ENCODE measurements at places on chromosomes 5 and 9.

DNA sequence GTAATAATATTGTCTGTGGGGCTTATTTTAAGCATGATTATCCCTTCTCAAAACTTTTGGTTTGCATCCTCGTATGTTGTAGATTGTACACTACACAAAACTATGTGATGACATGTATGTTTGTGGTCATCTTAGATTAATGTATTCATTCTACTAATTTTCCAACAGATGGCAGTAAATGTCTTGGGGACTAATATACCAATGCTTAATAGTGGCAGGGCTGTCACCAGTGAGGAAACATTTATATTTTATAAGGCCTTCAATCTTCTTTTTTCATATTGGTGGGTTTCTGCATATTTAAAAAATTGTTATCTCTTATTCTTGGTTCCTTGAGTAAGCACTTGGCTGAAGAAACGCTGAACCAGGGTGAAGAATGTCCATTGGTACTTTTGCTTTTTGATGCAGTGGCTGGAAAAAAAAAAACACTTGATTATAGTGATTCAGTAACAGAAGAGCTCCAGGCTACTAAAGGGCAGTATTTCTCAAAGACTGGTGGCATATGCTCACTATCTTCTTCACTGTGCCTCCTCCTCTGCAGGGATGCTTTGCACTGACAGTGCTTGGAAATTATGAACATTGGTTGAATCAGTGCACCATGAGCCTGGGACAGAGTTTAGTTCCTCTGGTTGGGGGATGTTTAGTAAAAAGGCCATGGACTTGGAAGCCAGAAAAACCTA, 530.3 kb downstream of the RASEF start:
- DNase-seq, result peak; percentile 3

DNA sequence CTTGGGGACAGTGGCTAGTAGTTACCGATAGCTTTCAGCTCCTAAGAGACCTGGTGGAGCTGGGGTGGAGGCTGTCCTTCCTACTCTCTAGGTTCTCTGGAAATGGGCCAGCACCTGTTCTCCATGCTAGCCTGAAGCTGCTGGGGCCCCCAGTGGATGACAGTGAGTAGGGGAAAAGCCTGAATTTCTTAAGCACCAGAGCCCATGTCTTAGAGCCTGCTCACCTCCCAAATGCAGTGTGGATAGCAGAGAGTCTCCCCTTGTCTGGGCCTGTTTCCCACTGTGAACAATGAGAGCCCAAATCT, 105.8 kb downstream of the DAB2IP start:
- DNase-seq, result no peak

DNA sequence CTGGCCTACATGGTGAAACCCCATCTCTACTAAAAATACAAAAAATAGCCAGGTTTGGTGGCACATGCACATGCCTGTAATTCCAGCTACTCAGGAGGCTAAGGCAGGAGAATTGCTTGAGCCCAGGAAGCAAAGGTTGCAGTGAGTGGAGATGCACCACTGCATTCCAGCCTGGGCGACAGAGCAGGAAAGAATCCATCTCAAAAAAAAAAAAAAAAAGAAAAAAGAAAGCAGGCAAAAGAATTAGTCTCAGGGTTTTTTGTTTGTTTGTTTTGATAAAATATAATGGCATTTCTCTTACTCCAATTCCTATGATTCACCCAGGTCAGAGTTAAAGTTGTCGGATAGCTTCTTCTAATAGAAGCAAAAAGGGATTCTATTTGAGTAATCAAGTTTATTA, 67.0 kb upstream of the ATG10 start:
- DNase-seq, result peak; percentile 7

DNA sequence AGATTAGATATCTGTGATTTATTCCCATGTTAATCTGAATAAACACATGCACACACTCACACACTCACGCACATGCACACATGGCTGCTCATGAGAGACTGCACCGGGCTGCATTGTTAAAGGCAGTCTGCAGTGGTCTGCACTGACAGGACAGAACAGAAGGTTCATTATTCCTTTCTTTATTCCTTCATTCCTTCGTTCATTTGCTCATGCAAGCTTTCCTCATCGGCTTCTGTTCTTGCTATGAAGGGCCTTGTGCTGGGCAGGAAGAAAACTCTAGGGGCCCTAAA, 41.4 kb upstream of the FSTL4 start:
- no peak for DNase-seq

DNA sequence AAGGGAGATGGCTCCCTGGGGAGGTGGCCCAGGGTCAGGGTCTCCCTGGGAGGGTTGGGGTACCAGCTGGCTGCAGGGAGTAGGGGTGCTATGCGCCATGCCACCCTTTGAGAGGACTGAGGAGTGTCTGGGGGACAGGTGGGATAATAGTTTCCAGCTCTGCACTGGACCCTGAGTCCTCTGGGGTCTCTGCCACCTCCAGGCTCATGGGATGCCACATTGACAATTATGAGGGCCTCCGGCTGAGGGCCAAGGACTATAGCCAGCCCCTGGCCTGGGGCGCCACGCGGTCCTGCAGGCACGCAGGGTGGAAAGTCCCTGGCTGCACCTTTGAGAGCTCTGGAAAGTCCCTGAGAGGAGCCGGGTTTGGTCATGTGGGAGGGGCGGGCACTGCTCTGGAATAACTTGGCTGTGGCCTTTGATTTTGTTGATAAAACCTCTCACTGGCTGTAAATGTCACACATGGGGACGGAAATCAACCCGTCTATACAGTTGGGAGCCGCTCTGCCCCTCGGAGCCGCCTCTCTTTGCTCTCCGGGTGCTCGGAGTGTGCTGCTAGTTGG, 16.0 kb downstream of the TRAF2 start:
- DNase-seq, result peak; percentile 89

- DNase-seq, result peak; percentile 47
Observed at GRCh38 chr5:37840053-37841034, 503 bp upstream of the GDNF start.

DNA sequence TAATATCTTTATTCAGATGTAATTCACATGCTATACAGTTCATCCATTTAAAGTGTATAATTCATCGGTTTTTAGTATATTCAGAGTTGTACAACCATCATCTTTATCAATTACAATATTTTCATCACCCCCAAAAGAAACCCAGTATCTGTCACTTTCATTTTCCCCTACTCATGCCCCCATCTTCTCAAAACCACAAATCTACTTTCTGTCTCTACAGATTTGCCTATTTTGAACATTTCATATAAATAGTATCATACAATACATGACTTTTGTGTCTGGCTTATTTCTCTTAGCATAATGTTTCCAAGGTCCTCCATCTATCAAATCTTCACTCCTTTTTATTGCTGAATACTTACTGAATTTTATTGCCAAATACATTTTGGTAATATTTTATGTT, 305.1 kb upstream of the SGCD start:
- DNase-seq, result no peak

DNA sequence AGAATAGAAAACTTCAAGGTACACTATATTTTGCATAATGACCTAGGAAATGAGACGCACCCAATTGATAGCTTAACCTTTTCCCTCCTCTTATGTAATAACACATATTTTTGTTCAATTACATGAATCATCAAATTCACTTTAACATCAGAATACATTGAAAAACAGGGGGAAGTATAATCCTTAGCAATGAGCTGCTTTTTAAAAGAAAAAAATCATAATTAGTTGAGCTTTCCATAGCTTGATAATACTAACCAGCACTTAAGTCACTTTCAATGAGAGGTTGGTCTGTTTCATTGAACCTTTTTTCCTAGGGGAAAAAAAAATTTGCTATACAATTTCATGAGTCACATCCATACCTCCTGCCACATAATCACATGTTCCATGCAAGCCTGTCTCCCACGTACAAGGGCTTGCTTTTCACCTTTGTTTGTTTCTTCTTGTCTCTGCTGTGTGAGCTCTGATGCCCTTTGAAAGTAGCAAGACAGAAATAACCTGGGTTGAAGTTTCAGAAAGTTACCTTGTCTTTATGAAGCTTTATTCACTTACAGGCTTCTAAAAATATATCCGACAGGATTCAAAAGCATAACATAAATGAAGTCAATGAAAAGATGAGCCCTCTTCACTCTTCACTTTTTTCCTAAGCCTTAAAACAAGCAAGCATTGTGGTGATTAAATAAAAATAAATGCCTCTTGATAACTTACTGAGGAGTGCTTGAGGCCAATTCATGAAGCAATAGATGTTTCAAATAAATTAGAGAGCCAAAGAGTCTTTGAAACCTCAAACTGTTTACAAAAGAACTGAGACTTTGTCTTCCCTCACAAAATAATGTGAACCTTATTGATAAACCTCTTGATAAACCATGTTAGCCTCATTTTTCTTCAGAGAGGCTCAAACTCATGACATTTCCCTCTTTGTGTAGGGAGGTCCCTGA, 108.5 kb downstream of the FEM1C start:
- peak; percentile 62 for DNase-seq

Data from iris pigment epithelial cell (primary cell).